ENCODE measurements at places on chromosomes 6 and 20. TPM values are rescaled to one million over a fixed set of nuclear protein-coding genes. Genes with fewer than 3 reads are reported as not detected.

The PCK1 gene
- total RNA-seq, result not detected

The MYLK4 gene
- 0.02 TPM for total RNA-seq

The EDN1 gene
- total RNA-seq, result 2.3 TPM

The PDE10A gene
- 4.4 TPM for total RNA-seq

The EPHA7 gene
- total RNA-seq, result 0.03 TPM

The SLC52A3 gene
- not detected for total RNA-seq

The XKR7 gene
- total RNA-seq, result not detected

The BANF2 gene
- not detected for total RNA-seq

The SLC17A2 gene
- not detected for total RNA-seq

The GABBR1 gene
- total RNA-seq, result 10.4 TPM

The TSBP1 gene
- total RNA-seq, result not detected

The TTBK1 gene
- not detected for total RNA-seq

The GPR63 gene
- 1.3 TPM for total RNA-seq

The TNF gene
- not detected for total RNA-seq

The ABHD16B gene
- total RNA-seq, result not detected

The GUCA1A gene
- total RNA-seq, result not detected

The VSTM2L gene
- 0.27 TPM for total RNA-seq
